Stimulated activated CD8-positive, alpha-beta memory T cell treated with anti-CD3 and anti-CD28 coated beads, Interleukin-15, amount 100 ng/mL, for 48 hours (primary cell): ENCODE measurements at places on chromosomes 7 and 10.

GRCh38 chr10:89301232-89301631 lies 614 bp upstream of the IFIT2 start:
- DNase-seq, result no peak

DNA sequence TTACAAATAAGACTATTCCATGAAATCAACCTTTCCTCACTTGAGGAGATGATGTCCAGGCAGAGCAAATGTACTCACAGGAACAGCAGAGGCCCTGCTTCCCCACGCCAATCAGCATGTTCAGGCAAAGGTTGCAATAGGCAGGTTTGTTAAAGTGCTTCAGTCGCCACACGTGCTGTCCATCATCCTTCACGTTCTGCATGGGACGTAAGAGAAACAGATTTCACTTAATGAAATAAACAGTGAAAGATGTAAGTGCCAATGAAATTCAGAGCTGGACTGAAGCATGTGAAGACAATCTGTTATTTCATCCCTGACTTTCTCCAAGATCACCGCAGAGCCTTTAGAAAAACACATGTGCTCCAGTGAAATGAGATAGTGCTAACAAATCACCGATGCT lies 217.4 kb downstream of the DGKB start:
- no peak for DNase-seq

- DNase-seq, result no peak
These were observed 31.0 kb downstream of the PPIF start for GRCh38 chr10:79378383-79378646.

DNA sequence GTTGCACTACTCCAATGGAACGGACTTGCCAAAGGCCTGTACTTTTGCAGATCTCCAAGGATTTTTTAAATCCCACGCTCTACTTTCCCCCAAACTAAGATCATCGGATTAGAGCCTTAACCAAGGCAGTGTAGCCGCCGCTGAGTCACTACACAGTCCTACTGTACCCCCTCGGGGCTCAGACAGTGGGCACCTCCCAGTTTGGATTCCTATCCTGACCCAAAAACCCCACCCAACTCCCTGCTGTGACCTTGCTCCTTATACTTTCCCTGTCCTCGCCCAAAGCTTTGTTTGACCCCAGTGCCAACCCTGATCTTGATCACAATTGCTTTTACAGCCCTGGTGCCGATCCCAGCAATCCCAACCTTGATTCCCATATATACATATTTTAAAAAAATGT lies 17.5 kb upstream of the PLAU start:
- no peak for DNase-seq

GRCh38 chr10:13681095-13681494 lies 94.3 kb downstream of the PRPF18 start:
- DNase-seq, result no peak

DNA sequence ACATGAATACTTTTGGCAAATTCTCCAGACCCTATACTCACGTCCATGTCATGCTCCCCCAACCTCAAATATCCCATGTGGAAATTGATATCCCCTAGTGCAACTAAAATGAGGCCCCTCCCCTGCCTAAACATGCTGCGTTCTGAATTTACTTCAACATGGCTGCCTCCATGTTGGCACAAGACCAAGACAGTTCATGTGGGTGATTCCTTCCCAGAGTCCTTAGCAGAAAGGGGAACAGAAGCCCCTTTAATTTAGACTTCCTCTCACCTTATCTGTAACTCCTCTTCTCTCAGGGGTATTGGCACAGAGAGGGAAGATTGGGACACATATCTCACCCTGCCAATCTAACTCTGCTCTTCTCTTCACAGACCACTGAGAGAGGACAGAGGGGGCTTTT lies 24.5 kb upstream of the SLC26A3 start:
- no peak for DNase-seq

DNA sequence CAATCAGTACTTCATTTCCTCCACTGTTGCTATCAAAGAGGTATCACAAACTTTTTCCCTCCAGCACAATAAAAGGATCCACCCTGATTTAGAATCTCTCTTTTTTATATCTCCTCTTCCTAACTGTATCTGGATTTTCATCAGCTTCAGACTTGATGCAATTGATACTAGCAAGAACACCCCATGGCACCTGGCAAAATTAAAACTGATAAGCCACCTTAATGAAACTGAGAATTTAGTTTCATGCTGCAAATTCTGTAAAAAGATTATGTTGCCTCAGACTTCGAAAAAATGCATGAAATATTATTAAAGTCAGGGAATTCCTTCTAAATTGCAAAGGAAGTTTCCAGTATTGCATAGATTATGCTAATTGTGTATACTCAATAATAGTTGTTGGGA lies 277.0 kb downstream of the HDAC9 start:
- DNase-seq, result no peak

DNA sequence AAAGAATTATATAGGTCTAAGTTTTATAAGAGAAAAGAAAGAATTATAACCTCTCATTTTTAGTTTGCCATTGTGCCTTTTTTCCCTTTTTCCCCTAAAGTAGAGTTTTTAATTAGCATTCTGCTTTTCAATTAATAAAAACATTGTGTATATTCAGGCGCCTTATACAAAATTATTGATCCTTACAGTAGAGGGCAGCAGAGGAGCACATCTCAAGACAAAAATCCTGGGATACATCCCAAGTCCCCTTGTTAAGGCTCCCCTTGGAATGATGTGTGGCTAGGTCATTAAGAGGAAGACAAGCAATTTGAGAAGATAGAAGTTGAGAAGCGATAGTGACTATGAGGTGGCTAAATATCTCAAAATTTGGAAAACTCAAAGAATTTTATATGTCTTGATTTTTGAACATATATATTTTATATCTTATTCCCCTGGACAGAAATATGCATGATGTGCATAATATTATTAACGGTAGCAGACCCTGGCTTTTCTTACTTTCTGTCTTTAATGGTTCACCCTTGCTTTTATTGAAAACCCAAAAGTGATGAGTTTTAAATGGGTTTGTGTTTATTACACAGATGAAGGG lies 19.1 kb upstream of the TPK1 start:
- DNase-seq, result no peak
